ENCODE measurements at places on chromosomes 11 and 22. TPM values are rescaled to one million over a fixed set of nuclear protein-coding genes. Genes with fewer than 3 reads are reported as not detected.

DNA sequence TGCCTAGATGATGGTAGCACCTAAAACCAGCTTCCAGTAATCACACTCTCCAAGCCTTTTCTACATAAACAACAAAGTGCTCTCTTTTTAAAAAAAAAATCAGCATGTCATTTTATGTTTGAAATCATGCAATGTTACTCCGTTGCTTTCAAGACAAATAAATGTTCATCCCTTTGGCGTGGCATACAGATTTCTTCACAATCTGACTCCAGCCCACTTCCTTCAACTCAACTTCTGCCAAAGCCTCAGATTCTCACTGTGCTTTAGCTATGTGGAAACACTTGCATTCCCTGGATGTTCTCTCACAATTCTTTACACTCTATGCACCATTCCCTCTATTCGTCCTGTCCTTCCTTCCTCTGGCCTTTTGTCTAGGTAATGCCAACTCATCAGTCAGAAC lies 206.3 kb upstream of the BLID start:
- no peak overlapping the region for H3K27ac ChIP-seq
- H3K4me3 ChIP-seq, result no peak overlapping the region
- no peak for DNase-seq
- H3K27me3 ChIP-seq, result no peaks in the 10 kb centered on the region

DNA sequence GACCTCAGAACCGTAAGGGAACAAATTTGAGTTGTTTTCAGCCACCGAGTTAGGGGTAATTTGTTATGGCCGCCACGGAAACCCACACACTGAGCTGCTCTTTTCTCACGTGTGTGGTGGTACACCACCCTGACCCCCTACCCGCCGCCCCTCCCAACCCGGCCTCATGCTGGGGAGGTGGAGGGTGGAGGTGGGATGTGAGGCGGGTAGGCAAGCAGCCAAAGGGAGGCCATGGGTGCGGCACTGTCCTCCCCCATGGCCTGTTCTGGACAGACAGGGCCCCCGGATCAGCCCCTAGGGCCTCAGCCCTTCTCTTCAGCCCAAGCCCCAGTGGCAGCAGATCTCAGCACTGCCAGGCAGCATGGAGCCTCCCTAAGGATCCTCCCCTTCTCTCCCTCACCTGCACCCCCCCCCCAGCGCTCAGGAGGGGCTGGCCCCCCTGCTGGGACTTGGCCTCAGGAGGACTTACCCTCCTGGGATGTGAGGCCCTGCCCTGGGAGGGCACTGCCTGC lies 7.9 kb downstream of the PRR5 start:
- peaks cover 1% of the 10 kb centered on the region for H3K36me3 ChIP-seq
- no peaks in the 10 kb centered on the region for H3K27me3 ChIP-seq
- no peak for DNase-seq
- H3K4me3 ChIP-seq, result no peak overlapping the region
- no peak overlapping the region for H3K27ac ChIP-seq

GRCh38 chr11:130388607-130389205 lies 39.7 kb downstream of the ADAMTS8 start:
- H3K4me3 ChIP-seq, result peak overlapping the region; percentile 30
- H3K27me3 ChIP-seq, result no peaks in the 10 kb centered on the region
- H3K27ac ChIP-seq, result no peak overlapping the region
- no peaks in the 10 kb centered on the region for H3K36me3 ChIP-seq
- H3K4me1 ChIP-seq, result peaks cover 17% of the 10 kb centered on the region

- H3K27ac ChIP-seq, result no peak overlapping the region
- no peaks in the 10 kb centered on the region for H3K36me3 ChIP-seq
- no peak overlapping the region for H3K4me3 ChIP-seq
- H3K4me1 ChIP-seq, result peaks cover 14% of the 10 kb centered on the region
- DNase-seq, result peak; percentile 2
- H3K27me3 ChIP-seq, result no peaks in the 10 kb centered on the region
These were observed 103.8 kb downstream of the KCNQ1 start for GRCh38 chr11:2548596-2548995.

- no peak overlapping the region for H3K27ac ChIP-seq
- H3K27me3 ChIP-seq, result no peaks in the 10 kb centered on the region
- H3K4me3 ChIP-seq, result no peak overlapping the region
- no peak for DNase-seq
- H3K36me3 ChIP-seq, result peaks cover 1% of the 10 kb centered on the region
These were observed 4.9 kb downstream of the PC start for GRCh38 chr11:66953081-66953833.

GRCh38 chr22:17086296-17086695 lies 1.5 kb downstream of the IL17RA start:
- H3K4me3 ChIP-seq, result peak overlapping the region; percentile 84
- peaks cover 53% of the 10 kb centered on the region for H3K4me1 ChIP-seq
- no peaks in the 10 kb centered on the region for H3K27me3 ChIP-seq
- peak; percentile 58 for DNase-seq

DNA sequence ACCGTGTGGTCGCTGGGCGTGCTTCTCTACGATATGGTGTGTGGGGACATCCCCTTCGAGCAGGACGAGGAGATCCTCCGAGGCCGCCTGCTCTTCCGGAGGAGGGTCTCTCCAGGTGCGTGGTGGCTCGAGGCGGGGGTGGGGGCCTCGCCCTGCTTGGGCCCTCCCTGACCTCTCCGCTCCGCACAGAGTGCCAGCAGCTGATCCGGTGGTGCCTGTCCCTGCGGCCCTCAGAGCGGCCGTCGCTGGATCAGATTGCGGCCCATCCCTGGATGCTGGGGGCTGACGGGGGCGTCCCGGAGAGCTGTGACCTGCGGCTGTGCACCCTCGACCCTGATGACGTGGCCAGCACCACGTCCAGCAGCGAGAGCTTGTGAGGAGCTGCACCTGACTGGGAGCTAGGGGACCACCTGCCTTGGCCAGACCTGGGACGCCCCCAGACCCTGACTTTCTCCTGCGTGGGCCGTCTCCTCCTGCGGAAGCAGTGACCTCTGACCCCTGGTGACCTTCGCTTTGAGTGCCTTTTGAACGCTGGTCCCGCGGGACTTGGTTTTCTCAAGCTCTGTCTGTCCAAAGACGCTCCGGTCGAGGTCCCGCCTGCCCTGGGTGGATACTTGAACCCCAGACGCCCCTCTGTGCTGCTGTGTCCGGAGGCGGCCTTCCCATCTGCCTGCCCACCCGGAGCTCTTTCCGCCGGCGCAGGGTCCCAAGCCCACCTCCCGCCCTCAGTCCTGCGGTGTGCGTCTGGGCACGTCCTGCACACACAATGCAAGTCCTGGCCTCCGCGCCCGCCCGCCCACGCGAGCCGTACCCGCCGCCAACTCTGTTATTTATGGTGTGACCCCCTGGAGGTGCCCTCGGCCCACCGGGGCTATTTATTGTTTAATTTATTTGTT lies 2.4 kb downstream of the PIM3 start:
- H3K27ac ChIP-seq, result peak overlapping the region; percentile 93
- peak overlapping the region; percentile 91 for H3K4me3 ChIP-seq
- H3K27me3 ChIP-seq, result no peaks in the 10 kb centered on the region

- H3K4me1 ChIP-seq, result no peaks in the 10 kb centered on the region
- peaks cover 6% of the 10 kb centered on the region for H3K27me3 ChIP-seq
- no peak overlapping the region for H3K4me3 ChIP-seq
- no peaks in the 10 kb centered on the region for H3K36me3 ChIP-seq
- no peak for DNase-seq
These were observed 106.7 kb upstream of the ASPHD2 start for GRCh38 chr22:26322179-26322905.

GRCh38 chr22:23219822-23220484 lies 39.6 kb downstream of the BCR start:
- peak overlapping the region; percentile 77 for H3K4me3 ChIP-seq
- peaks cover 97% of the 10 kb centered on the region for H3K4me1 ChIP-seq
- no peaks in the 10 kb centered on the region for H3K27me3 ChIP-seq
- peak overlapping the region; percentile 90 for H3K27ac ChIP-seq
- H3K36me3 ChIP-seq, result peaks cover 4% of the 10 kb centered on the region
- peak; percentile 89 for DNase-seq

GRCh38 chr11:34928268-34928959 lies 12.0 kb downstream of the PDHX start:
- H3K4me3 ChIP-seq, result no peak overlapping the region
- H3K27me3 ChIP-seq, result no peaks in the 10 kb centered on the region
- H3K36me3 ChIP-seq, result no peaks in the 10 kb centered on the region
- DNase-seq, result no peak
- H3K4me1 ChIP-seq, result peaks cover 17% of the 10 kb centered on the region
- H3K27ac ChIP-seq, result no peak overlapping the region

- H3K4me1 ChIP-seq, result no peaks in the 10 kb centered on the region
- no peak overlapping the region for H3K27ac ChIP-seq
- no peaks in the 10 kb centered on the region for H3K36me3 ChIP-seq
These were observed 159.2 kb downstream of the MSANTD4 start for GRCh38 chr11:105862736-105863367.

- peak overlapping the region; percentile 52 for H3K4me3 ChIP-seq
- H3K27ac ChIP-seq, result peak overlapping the region; percentile 59
- H3K36me3 ChIP-seq, result peaks cover 37% of the 10 kb centered on the region
- H3K4me1 ChIP-seq, result peaks cover 46% of the 10 kb centered on the region
- no peaks in the 10 kb centered on the region for H3K27me3 ChIP-seq
- no peak for DNase-seq
These were observed 55.2 kb downstream of the PDE3B start for GRCh38 chr11:14698771-14699170.

GRCh38 chr22:38843657-38844314 lies at the start of gene NPTXR:
TSS of gene NPTXR (minus strand) at chr22:38844028.
- no peak within 1 kb of the TSS for H3K27ac ChIP-seq
- DNase-seq, result peak; percentile 32
- peaks cover 16% of the 10 kb centered on the region for H3K27me3 ChIP-seq
- peaks cover 15% of the 10 kb centered on the region for H3K4me1 ChIP-seq
- H3K4me3 ChIP-seq, result peak within 1 kb of the TSS; percentile 62

GRCh38 chr22:23281406-23282088 lies 101.2 kb downstream of the BCR start:
- no peak overlapping the region for H3K4me3 ChIP-seq
- peak; percentile 91 for DNase-seq
- peaks cover 6% of the 10 kb centered on the region for H3K36me3 ChIP-seq
- no peak overlapping the region for H3K27ac ChIP-seq
- H3K4me1 ChIP-seq, result peaks cover 20% of the 10 kb centered on the region
- no peaks in the 10 kb centered on the region for H3K27me3 ChIP-seq

DNA sequence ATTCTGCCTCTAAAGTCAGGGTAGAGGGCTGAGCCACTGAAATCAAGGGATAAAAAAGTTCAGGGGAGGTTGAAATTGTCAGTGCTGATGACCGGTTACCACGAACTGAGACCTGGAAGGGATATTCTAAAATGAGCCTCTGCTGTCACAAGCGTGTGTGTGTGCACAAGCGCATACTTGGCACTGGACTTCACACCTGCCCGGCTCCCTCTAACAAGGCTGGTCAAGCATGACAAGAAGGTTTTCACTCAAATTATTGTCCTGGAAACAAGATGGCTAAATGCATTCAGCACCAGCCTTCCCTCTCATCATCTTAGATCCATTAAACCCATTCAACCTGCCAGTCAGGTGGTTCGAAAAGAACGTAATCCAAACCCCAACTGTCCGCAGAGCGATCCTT lies 54.8 kb upstream of the CECR2 start:
- H3K4me3 ChIP-seq, result no peak overlapping the region
- no peaks in the 10 kb centered on the region for H3K27me3 ChIP-seq
- H3K36me3 ChIP-seq, result no peaks in the 10 kb centered on the region
- no peaks in the 10 kb centered on the region for H3K4me1 ChIP-seq
- H3K27ac ChIP-seq, result no peak overlapping the region

Gene FAT3
- total RNA-seq, result not detected

Gene FGF4
- total RNA-seq, result not detected

Gene MS4A3
- not detected for total RNA-seq

Data from activated naive CD4-positive, alpha-beta T cell treated with anti-CD3 and anti-CD28 coated beads for 36 hours (primary cell).